GM23248 (cell line): ENCODE measurements at places on chromosomes 2 and 18.
A peak's percentile ranks its signal among the peaks of the same experiment; 100 is the strongest.

DNA sequence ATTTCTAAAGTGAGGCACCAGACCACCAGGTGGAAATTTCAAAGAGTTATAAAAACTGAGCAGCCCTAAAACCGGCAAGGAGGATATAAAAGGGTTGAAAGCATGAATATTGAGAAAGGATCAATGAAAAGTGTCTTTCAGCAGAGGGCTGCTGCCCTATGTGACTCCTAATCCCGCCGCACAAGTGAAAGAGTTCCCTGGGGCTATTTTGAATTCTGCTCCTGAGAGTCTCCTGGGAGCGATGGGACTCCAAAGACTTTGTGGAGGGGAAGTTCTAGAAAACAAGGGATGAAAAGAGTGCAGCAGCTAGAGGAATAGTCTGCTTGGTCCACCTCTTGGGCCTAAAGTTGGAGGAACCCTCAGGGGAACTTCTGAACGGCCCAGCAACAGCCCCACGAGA, 205.2 kb downstream of the SP3 start:
- no peak for DNase-seq

GRCh38 chr2:230968921-230969658, 26.8 kb upstream of the SPATA3 start:
- DNase-seq = peak; percentile 42

- DNase-seq = no peak
These were observed 141.4 kb downstream of the CAPN13 start for GRCh38 chr2:30665761-30666265.

DNA sequence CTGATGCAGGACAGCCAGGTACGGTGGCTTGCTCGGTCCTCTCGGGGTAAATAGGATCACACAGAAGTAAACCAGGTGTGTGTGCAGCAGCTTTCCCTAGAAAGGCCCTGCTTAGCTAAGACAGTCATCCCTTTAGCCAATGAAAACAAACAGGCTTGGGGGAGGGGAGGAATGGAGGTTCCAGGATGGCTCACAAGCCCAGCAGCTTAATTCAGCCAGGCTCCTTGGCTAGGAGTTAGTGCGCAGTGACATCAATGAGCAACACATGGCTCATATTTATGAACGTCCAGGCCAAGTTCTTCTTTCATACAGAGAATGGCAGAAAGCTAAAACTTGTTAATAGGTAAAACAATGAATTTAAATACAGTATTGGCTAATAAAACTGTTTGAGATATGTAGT, 10.2 kb downstream of the IAH1 start:
- peak; percentile 69 for DNase-seq

DNA sequence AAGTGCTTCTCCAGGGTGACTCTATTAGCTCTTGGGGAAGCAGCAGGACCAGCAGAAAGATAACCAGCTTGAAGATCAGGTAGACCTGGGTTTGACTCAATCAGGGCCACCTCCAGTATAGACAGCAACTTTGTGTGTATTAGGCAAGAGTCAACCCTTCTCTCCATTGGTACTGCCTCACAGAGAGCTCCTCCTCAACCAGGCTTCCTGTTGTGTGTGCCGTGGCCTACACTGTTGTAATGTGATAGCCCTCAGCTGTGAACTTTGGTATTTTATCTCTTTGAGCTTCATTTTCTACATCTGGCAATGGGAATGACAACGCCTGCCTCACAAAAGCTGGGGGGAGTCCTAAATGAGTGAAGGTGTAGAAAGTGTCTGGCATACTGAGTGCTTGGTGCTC, 17.0 kb upstream of the MAP3K20 start:
- DNase-seq = no peak

GRCh38 chr2:226080334-226080733, 680.8 kb downstream of the NYAP2 start:
- peak; percentile 40 for DNase-seq

DNA sequence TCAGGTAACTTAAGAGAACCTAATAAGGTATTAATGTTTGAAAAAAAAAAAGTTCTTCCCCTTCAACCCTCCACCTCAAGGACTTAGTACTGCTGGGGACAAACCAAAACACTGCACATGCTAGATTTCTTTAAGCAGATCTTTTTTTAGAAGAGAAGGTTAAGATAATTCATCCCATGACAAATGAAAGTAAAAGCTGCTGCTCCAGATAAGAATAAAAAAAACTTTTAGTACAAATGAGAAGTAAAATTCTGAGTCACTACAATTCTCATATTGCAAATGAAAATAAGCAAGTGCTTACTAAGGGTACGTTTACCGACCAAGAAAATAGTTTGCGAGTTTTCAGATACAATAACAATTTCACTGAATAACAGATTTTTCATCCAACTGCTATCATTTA, 8.9 kb downstream of the STAM2 start:
- peak; percentile 72 for DNase-seq

DNA sequence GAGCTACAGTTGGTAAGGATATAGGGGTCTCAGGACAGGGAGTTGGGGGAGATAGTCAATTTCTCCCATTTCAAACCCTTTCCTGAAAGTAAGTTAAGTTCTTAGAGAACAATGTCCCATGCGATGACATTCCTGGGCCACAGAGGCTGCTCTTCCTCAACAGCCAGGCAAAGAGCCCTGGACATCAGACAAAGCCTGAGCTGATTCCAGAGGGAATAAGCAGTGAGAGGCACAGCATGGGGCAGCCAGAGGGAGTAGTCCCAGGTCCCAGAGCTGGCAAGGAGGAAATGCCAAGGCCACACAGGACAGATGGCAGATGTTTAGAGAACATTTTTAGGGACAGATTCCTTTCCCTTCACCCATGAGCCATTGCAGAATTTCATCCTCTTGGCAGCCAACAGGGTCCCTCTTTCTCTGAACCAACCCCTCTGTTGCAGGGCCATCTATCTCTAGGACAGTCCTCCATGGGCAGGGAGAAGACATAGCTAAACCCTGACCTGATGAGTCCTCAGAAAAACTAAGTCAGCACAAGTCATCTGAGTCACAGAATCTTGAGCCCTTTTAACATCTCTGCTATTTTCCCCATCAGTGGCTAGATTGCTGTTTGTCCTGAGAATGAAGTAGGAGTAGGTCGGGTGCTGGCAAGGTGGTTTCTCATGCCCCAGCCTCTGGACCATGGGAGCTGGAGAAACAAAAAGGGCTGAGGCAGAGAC, 81.6 kb upstream of the STPG4 start:
- peak; percentile 63 for DNase-seq

- no peak for DNase-seq
These were observed 1.8 kb downstream of the ENOSF1 start for GRCh38 chr18:710418-711300.

DNA sequence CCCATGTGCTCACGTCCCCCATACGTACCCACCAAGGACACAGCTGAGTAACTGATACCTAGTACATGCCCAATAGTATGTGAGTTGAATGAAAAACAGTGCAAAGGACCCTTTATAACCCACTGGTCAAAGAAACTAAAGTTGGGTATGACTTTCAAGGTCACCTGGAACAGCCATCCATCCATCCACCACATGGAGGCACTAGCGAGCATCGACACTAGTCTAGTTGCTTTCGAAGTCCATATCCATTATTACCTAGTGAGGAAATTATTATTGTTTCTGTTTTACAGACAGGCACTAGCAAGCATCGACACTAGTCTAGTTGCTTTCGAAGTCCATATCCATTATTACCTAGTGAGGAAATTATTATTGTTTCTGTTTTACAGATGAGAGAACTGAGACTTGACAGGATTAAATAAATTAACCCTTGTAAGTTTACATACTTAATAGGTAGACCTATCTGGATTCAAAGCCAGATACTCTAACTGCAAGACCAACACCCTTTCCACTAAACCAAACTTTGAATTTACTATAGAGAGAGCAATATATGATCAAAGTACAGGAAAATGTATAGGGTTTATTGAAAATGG, 233.7 kb downstream of the METTL4 start:
- peak; percentile 61 for DNase-seq

DNA sequence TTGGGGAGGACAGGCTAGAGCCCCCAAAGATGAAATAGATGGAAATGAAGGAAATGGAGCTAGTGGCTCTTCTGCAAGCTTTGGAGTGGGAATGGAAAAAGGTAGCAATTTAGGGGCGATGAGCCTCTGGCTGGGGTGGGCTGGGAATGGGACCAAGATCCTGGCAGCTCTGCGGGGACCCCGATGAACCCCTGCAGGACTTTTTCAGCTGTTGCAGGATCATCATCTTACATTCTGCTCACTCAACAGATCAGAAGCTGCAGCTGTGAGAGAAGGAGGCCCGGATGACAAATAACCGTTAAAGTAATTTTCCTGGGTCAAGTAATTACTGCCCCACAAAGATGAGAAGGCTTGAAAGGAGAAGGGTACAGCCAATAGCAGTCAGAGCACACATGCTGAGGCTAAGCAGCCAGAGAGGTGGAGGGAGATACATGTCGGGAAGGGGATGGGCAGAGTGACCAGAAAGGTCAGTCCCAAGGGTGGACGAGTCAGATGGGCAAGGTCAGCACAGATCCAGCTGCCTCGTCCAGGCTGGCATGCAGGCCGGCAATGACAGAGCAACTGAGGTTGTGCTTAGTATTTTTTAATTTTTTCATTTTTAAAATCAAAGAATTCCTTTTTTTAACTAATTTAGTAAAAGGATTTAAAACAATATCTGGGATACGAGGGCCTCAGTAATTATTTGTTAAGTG, 245.0 kb upstream of the RAB6C start:
- no peak for DNase-seq

GRCh38 chr2:241482126-241482955, 26.0 kb downstream of the STK25 start:
- no peak for DNase-seq

DNA sequence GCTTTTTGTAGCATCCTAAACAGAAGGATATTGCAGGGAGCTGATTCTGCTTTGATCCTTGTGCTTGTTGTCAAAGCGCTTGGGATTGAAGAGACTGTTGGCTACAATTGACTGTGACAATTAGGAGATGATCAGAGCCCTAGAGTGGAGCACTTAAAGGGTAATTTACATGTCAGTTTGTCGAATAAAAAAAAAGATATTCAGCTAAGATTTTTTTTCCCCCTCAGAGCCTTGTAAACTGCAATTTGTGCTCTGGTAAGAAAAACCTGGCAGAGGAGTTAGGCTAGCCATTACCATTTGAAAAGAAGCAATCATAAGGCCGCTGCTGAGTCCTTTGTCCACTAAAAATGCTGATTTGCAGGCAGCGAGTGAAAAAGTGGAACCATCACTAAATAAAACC, 47.8 kb upstream of the ZEB2 start:
- DNase-seq = no peak

DNA sequence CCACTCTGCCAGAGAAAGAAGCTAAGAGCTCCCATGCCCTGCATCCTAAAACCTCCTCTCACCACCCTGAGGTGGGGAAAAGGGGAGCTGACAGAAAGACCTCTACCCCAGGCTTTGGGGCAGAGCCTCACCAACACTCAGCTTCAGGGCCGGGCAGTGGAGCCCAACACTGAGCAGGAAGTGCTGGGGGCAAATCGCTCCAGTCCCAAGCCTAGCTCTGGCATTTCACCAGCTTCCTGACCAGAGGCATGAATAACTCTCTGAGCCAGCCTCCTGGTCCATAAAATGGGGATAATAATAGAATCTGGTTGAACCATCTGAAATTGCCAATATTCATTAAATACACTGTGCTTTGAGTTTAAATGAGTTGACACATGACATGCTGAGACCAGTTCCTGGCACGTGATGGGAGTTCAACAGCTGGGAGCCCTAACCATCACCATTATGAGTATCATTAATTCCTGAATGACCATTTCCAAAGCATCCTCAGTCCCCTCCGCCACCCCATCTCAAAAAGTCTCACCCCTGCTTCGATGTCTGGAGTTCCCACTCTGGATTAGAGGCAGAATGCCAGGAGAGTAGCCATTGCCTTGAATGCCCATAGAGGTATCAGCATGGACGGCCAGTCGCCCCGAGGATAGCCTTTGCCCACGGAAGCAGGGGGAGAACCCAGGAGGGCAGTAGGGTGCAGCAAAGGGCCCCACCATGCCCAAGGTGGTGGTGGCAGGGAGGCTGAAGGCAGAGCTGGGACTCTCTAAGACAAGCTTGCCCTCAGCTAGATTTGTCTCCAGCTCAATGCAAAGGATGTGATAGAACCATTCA, 153.4 kb downstream of the TNS1 start:
- DNase-seq = peak; percentile 67

DNA sequence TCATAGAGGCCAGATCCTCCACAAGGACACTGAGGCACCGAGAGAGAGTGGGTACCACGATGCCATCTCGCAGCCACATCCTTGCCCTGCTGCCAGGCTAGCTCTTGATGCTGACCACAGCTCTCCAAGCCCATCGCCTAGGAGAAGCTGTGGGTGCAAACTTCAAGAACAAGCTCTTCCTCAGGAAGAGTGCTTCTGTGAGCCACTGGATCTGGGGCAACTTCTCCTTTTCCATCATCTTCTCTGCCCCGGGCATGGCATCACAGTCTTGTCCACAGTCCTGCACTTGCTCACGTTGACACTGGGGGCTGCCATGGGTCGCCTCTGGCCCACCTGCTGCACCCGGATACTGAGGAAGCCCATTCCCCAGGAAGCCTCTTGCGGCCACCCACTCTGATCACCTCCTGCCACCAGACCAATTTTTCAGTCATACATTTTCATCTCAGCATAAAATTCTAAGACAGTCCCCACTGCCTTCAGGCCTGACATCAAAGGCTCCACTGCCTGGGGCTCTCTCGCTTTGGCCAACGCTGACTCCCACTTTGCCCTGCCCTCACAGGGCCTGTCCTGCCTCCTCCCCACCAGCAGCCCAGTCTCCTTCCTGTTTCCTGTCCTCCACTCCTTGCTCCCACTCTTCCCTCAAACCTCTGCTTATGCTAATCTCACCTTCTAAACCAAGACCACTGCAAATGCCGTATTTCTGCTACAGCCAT, 243.9 kb downstream of the AFF3 start:
- DNase-seq = no peak

- peak; percentile 61 for DNase-seq
These were observed 222.0 kb downstream of the KLHL29 start for GRCh38 chr2:23606968-23607367.

DNA sequence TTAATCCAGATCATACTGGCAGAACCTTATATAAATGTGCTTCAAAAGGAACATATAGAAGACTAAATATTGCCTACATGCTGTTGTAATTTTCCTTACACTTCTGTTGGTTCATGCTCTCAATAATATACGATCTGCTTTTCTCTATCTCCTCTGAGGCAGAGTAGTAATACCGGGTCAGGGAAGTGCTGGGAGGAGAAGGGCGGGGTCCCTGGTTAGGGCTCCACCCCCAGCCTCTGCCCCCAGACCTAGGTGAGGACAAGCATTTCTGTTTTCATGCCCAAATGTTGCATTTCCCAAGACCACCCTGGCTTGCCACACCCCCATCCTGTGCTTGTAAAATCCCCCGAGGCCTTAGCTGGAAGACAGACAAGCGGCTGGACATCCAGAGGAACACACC, 55.3 kb downstream of the PLA2R1 start:
- no peak for DNase-seq

- no peak for DNase-seq
These were observed 44.4 kb downstream of the MAP4K4 start for GRCh38 chr2:101741775-101742520.

DNA sequence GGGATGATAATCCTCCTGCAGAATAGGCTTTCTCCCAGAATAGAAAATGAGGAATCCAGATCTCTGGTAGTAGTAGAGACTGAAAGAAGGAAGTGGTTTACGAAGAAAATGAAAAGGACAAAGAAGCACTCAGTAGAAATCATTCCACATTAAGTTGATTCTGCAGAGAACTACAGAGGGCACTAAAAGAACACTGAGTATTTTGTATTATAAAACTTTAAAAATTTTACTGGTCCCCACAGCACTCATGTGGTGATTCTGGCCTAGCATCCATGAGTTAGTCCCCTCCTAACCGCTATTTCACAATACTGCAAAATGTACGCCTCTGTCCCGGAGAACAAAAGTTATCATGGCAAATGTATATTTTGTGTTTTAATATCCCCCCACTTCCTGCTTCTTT, 42.9 kb upstream of the SLC35F5 start:
- peak; percentile 63 for DNase-seq

- peak; percentile 22 for DNase-seq
These were observed 34.6 kb upstream of the STK17B start for GRCh38 chr2:196205881-196206435.
